Tibial nerve (tissue), 4 donors: ENCODE measurements at places on chromosomes 5 and 9. TPM values are rescaled to one million over a fixed set of nuclear protein-coding genes. Genes with fewer than 3 reads are reported as not detected.

DNA sequence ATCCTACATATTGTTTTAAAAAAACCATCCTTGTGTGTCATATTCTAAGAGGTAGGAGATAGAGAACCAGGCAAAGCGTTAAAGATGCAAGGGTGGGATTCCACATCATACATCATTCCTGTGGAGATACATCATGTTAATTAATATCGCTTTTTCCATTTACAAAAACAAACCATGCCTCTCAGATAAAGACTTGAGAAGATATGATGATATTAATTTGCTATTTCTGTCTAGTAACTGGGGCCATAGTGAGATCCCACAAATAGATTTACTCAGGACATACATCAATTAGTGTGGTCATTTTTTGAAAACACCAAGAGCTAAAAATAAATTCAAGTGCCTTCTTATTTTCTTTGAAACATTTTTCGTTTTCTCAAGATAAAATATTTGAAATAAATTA, 165.4 kb upstream of the TARS1 start:
- H3K27ac ChIP-seq = no peak overlapping the region
- no peaks in the 10 kb centered on the region for H3K36me3 ChIP-seq
- no peak for DNase-seq
- no peaks in the 10 kb centered on the region for H3K4me1 ChIP-seq
- H3K4me3 ChIP-seq = no peak overlapping the region

DNA sequence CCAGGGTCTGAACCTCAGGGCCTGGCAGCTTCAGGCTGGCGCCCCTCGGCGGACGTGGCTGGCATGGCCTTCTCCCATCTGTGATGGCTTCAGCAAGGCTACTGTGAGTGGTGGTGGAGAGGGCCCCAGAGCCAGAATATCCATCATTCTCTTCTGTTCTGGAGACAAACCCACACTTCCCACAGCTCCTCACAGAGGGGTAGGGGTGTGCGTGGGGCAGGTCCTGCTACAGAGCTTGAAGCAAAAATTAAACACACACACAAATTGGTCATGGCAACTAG, 9.6 kb downstream of the GPX3 start:
- no peak for DNase-seq
- H3K4me1 ChIP-seq = peaks cover 26% of the 10 kb centered on the region
- peak overlapping the region; percentile 68 for H3K27ac ChIP-seq
- H3K36me3 ChIP-seq = no peaks in the 10 kb centered on the region

DNA sequence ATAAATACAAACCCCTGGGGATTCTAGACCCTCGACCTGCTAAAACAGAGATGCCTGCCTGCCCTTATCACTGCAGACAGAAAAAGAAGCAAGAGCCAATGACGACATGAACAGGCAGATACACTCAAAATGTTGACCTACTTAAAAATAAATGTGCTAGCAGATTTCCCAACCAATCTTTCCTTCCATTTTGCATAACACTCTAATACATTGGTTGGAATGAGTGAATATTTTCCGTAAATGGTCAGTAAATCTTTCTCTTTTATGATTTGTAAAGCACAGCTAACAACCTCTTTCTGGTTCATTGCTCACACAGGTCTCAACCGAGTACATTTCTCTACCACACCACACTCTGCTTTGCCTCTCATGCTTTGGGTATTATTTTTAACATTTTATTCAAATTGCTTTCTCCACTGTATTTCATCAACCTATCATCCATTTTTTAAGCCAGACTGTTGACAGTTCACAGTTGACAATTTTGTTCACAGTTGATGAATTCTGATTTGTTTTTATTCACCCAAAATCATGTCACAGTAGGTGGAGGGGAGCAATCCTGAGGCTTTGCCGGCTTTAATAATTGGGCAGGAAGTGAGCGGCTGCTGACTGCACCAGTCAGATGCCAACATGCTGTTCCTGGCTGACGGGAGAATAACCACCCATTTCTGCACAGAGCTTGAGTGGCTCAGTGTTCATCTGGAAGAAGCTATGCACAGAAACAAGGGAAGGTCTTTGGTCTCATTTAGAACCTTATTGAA, 426.6 kb downstream of the SPOCK1 start:
- H3K4me3 ChIP-seq = no peak overlapping the region
- H3K4me1 ChIP-seq = no peaks in the 10 kb centered on the region
- peak overlapping the region; percentile 72 for H3K27ac ChIP-seq
- H3K27me3 ChIP-seq = no peaks in the 10 kb centered on the region

- no peaks in the 10 kb centered on the region for H3K27me3 ChIP-seq
- no peaks in the 10 kb centered on the region for H3K4me1 ChIP-seq
- no peak overlapping the region for H3K4me3 ChIP-seq
- H3K36me3 ChIP-seq = no peaks in the 10 kb centered on the region
- no peak overlapping the region for H3K27ac ChIP-seq
Observed at GRCh38 chr9:136239983-136240330, 5.7 kb downstream of the QSOX2 start.

DNA sequence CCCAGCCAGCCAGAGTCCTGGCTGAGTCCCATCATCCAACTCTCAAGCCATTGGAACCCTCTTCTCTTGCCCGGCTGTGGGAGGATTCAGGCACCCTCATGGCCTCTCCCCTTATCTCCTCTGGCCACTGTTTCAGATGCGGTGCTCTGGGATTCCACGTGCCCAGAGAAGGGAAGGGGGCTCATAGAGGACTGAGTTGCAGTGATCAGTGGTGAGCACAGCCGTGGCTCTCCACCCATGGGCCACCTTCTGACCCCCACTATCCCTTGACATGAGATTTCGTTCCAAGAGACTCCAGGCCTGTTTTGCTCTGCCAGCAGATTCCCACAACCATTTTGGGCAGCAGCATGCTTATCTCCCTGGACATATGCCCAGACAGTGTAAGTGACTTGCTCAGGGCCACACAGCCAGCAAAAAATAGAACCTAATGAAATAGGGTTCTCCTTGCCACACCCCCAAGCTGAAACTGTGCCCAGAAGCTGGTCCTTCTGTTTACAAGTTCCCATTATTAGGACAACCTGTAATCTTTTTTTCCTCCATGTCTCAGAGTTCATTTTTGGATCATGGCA, 2.7 kb downstream of the GPX3 start:
- peak overlapping the region; percentile 92 for H3K27ac ChIP-seq
- H3K36me3 ChIP-seq = peaks cover 13% of the 10 kb centered on the region
- H3K4me1 ChIP-seq = no peaks in the 10 kb centered on the region
- peak overlapping the region; percentile 58 for H3K4me3 ChIP-seq
- H3K27me3 ChIP-seq = no peaks in the 10 kb centered on the region
- peak; percentile 75 for DNase-seq

- DNase-seq = no peak
- no peak overlapping the region for H3K4me3 ChIP-seq
- no peak overlapping the region for H3K27ac ChIP-seq
- H3K36me3 ChIP-seq = no peaks in the 10 kb centered on the region
Observed at GRCh38 chr5:169080448-169080911, 220.5 kb downstream of the SLIT3 start.

GRCh38 chr9:75152416-75152815, 64.1 kb downstream of the OSTF1 start:
- no peak overlapping the region for H3K27ac ChIP-seq
- no peak overlapping the region for H3K4me3 ChIP-seq
- DNase-seq = no peak
- H3K27me3 ChIP-seq = no peaks in the 10 kb centered on the region
- H3K4me1 ChIP-seq = peaks cover 13% of the 10 kb centered on the region

DNA sequence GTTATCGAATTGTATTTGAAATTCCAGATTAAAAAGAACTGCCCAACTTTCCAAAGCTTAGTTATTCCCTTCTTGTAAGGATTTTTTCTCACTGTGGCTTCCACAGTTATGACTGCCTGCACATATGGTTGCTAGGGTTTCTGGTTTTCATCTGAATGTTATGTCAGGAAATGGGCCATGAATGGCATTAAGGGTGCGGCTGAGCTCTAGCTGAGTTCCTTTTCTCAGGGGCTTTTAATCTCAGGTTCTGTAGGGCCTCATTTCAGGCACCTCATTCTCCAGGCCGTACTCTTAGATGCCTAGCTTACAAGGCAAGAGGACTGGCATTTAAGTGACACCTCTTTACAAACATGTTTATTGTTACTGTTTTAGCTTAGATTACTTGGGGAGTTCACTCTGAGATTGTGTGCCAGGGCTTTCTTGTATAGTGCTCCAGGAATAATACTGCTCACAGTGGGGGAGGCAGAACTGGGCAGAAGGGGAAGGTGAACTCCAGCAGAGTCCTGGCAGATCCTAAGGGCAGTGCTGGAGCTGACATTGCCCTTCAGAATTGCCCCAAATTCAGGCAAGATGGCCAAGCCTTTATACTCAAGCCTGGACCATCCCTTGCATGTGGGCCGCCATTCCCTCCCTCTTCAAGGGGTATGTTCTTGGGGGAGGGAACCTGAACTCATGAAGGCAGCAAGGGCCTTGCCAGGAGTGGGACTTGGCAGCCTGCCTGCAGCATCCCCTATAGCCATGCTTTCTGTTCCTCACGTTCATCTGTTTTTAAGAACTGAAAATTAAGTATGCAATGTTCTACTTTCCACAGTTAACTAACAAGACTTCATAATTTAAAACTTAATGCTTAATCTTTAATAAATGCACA, 111.5 kb downstream of the KDM4C start:
- no peaks in the 10 kb centered on the region for H3K4me1 ChIP-seq
- no peak for DNase-seq
- H3K36me3 ChIP-seq = peaks cover 19% of the 10 kb centered on the region
- no peaks in the 10 kb centered on the region for H3K27me3 ChIP-seq

DNA sequence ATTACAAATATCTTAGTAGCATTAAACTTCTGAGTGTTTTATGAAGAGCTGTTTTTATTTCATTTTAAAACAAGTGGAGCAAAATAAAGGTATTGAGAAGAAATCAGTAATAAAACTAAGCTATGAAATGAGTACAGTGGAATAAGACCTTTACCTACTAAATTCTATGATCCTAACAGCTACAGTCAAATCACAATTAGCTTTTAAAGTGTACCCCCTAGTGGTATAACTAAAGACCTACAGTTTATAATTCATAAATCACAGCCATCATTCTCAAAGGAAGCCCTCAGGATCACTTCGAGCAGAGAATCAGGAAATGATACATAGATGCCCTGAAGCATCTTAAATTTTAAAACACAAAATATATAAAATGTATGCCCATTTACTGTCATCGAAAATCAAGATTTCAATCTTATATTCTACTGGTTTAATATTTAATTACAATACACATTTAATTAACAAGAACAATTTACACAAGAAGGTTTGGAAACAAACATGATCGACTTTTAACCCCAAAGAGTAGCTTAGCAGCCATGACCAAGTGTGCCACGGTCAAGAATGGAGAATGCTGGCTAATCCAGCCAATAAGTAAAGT, 12.3 kb downstream of the CCNH start:
- H3K27me3 ChIP-seq = no peaks in the 10 kb centered on the region
- H3K27ac ChIP-seq = peak overlapping the region; percentile 37
- peaks cover 9% of the 10 kb centered on the region for H3K36me3 ChIP-seq
- H3K4me3 ChIP-seq = no peak overlapping the region
- DNase-seq = no peak

DNA sequence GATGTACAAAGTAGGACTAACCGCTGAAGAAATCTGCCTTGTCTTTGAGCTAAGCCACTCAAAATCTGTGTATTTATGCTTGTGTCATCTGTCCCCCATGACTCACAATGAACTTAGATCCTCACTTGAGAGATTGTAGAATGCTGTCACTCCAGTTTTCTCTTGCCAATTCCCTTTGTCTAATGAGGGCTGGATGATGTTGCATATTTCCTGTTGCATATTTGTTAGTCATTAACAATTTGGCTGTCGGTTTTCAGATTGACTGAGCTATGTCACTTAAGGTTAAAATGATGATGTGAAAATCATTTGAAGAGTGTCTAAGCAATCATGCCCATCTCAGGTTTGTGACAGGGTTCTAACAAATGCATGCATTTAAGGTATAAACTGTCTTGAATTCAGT, 481.7 kb downstream of the CDH10 start:
- no peak overlapping the region for H3K4me3 ChIP-seq
- no peak for DNase-seq
- no peak overlapping the region for H3K27ac ChIP-seq
- H3K36me3 ChIP-seq = no peaks in the 10 kb centered on the region
- no peaks in the 10 kb centered on the region for H3K4me1 ChIP-seq

DNA sequence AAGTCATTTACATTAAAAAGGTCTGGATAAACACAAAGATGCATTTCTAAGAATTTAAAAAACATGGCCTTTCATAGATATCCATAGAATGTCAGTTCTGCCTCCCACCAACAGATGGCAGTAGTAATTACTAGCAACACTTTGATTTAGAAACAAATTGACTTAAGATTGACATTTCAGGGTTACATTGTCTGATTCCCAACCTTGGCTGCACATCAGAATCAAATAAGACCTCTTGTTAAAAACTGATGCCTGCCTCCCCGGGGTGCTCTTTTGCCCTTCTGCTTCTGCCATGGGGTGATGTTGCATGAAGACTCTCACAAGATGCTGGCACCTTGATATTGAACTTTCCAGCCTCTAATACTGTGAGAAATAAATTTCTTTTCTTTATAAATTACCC, 146.2 kb upstream of the GPR151 start:
- no peaks in the 10 kb centered on the region for H3K4me1 ChIP-seq
- peak; percentile 63 for DNase-seq
- H3K27ac ChIP-seq = no peak overlapping the region
- no peaks in the 10 kb centered on the region for H3K36me3 ChIP-seq

- H3K27ac ChIP-seq = no peak overlapping the region
- no peaks in the 10 kb centered on the region for H3K4me1 ChIP-seq
- no peak overlapping the region for H3K4me3 ChIP-seq
- no peak for DNase-seq
- H3K27me3 ChIP-seq = no peaks in the 10 kb centered on the region
- H3K36me3 ChIP-seq = no peaks in the 10 kb centered on the region
Observed at GRCh38 chr5:3996707-3997336, 401.2 kb downstream of the IRX1 start.

- no peak for DNase-seq
- peak overlapping the region; percentile 69 for H3K27ac ChIP-seq
- no peaks in the 10 kb centered on the region for H3K27me3 ChIP-seq
- no peak overlapping the region for H3K4me3 ChIP-seq
Observed at GRCh38 chr9:36162211-36162738, 6.9 kb upstream of the CCIN start.

- H3K4me3 ChIP-seq = no peak overlapping the region
- DNase-seq = no peak
- no peaks in the 10 kb centered on the region for H3K36me3 ChIP-seq
- no peaks in the 10 kb centered on the region for H3K27me3 ChIP-seq
- no peak overlapping the region for H3K27ac ChIP-seq
- H3K4me1 ChIP-seq = no peaks in the 10 kb centered on the region
Observed at GRCh38 chr5:125823572-125823971, 599.6 kb upstream of the GRAMD2B start.

The GADD45G gene
- total RNA-seq = 45.8 TPM

The TTC33 gene
- total RNA-seq = 21.6 TPM
